ENCODE measurements at places on chromosomes 7 and 10.
A peak's percentile ranks its signal among the peaks of the same experiment; 100 is the strongest.

- no peaks in the 10 kb centered on the region for H3K36me3 ChIP-seq
- H3K27me3 ChIP-seq: no peaks in the 10 kb centered on the region
- no peak overlapping the region for H3K27ac ChIP-seq
- no peak overlapping the region for H3K4me3 ChIP-seq
- no peak for DNase-seq
- H3K4me1 ChIP-seq: no peaks in the 10 kb centered on the region
Observed at GRCh38 chr7:2000153-2000687, 232.5 kb downstream of the MAD1L1 start.

DNA sequence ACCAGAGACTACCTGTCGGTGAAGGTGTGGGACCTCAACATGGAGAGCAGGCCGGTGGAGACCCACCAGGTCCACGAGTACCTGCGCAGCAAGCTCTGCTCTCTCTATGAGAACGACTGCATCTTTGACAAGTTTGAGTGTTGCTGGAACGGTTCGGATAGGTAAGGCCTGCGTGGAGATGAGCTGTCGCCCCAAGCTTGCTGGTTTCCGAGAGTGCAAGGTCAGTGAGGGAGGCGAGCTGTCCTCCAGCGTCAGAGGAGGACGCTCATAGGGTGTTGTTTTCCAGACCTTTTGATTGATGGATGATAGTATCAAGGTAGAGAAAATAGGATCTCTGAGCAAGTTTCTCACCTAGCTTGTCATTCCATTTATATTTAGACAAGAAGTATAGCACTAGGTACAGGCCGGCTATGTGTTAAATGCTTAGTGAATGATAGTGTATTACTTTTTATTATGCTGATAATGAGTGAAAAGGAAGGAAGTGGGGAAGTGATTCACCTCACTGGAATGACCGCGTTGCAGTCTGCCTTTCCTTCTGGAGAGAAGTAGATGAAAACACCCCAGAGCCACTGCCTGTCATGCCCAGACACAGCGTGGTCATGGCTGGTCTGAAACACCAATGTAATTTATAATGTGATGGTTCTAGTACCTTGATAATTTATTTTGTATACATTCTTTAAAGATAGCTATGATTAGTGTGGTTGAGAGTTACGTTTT, 33.9 kb downstream of the BNIP3 start:
- peaks cover 17% of the 10 kb centered on the region for H3K36me3 ChIP-seq
- H3K4me1 ChIP-seq: no peaks in the 10 kb centered on the region
- no peaks in the 10 kb centered on the region for H3K27me3 ChIP-seq
- no peak overlapping the region for H3K27ac ChIP-seq
- no peak for DNase-seq

DNA sequence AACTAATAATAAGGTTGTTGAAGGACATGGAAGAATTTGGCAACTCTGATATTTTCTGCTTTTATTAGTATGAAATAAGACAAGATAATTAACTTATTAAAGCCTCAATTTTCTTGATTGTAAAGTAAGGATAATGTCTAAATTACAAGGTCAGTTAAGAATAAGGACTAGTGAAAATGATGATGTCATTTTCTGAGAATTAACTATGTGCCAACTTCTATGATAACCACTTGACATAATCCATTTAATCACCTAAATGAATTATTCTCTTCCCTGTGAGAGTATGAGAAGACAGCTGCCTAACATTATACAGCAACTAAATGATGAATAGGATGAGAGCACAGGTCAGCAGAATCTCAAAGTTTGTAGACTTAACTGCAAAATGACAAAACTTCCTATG, 1153.4 kb upstream of the POT1 start:
- no peaks in the 10 kb centered on the region for H3K4me1 ChIP-seq
- no peak overlapping the region for H3K4me3 ChIP-seq
- no peak for DNase-seq
- no peak overlapping the region for H3K27ac ChIP-seq
- no peaks in the 10 kb centered on the region for H3K36me3 ChIP-seq

- no peak overlapping the region for H3K27ac ChIP-seq
- DNase-seq: no peak
- no peak overlapping the region for H3K4me3 ChIP-seq
- H3K27me3 ChIP-seq: no peaks in the 10 kb centered on the region
Observed at GRCh38 chr10:73992899-73993788, 4.8 kb upstream of the VCL start.

DNA sequence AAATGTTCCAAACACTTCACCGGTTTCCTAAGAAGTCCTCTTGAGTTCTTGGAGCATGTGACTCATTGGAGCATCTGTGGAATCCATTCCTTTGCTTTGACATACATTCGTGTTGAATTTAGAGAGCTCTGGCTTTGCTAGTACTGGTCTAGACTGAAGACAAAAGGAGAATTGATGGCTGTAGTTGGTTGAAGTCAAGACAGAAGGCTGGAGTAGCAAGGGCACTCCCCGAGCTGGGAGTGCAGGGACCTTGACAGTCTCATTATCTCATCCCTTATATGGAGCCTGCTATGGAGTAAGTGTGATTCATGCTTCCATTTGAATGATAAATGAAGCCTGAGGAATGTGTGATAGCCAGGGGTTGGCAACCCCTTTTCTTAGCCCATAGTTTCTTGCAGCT, 1249.1 kb downstream of the TYW1 start:
- H3K27me3 ChIP-seq: no peaks in the 10 kb centered on the region
- peak overlapping the region; percentile 42 for H3K27ac ChIP-seq
- H3K4me3 ChIP-seq: no peak overlapping the region
- DNase-seq: peak; percentile 87
- H3K4me1 ChIP-seq: peaks cover 2% of the 10 kb centered on the region

DNA sequence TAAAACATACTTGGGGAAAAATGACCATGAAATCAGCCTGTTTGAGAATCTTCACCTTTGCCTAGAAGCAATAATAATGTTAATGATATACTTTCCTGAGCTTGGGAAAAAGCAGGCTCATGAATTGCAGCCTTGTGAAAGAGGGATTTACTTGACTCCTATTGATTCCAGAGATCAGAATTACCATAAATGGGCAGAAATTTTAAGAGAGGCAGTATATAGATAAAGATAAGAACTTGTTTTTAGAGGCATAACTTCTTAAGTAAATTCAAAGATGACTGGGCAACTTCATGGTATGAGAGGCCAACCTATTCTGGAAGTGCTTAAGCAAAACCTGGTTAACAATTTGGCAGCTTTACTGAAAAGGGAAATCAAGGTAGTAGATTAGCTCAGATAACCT, 225.4 kb downstream of the HPSE2 start:
- no peak for DNase-seq
- H3K36me3 ChIP-seq: no peaks in the 10 kb centered on the region
- no peaks in the 10 kb centered on the region for H3K27me3 ChIP-seq
- no peak overlapping the region for H3K27ac ChIP-seq
- H3K4me3 ChIP-seq: no peak overlapping the region

- no peak for DNase-seq
- no peaks in the 10 kb centered on the region for H3K27me3 ChIP-seq
- H3K4me1 ChIP-seq: no peaks in the 10 kb centered on the region
- no peak overlapping the region for H3K27ac ChIP-seq
Observed at GRCh38 chr7:77830649-77831355, 32.2 kb downstream of the PHTF2 start.

DNA sequence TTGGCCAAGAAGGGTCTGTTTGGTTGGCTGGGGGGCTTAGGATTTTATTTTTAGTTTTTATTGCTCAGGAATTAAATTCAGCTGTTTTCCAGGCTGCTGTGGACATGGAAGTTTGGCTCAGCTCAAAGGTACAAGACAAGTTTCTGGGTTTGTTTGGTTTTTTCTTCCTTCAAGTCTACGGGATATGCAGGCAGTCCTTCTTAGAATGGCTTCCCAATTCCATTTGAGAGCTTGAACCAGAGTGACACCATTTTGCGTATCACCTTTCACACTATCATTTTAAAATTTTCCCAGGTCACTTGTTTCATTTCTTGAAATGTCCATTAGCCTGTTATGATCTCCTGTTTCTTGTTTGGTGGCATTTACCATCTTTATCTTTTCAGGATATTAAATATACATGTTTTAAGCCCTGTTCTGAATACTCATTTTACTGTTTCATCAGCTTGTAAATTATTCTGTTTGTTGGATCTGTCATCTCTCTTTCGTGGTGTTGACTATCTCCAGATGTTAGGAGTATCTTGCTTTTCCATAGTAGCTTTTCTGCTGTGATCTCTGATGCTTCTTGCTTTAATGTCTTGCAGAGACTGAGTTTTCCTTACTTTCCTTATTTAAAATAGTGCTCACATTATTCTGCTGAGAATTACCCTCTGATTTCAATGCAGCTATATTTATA, 9.4 kb upstream of the TMEM168 start:
- H3K4me1 ChIP-seq: no peaks in the 10 kb centered on the region
- H3K27ac ChIP-seq: no peak overlapping the region
- H3K36me3 ChIP-seq: no peaks in the 10 kb centered on the region

- H3K4me3 ChIP-seq: no peak overlapping the region
- H3K27ac ChIP-seq: no peak overlapping the region
- no peaks in the 10 kb centered on the region for H3K4me1 ChIP-seq
Observed at GRCh38 chr10:119496273-119496672, 46.2 kb downstream of the RGS10 start.

DNA sequence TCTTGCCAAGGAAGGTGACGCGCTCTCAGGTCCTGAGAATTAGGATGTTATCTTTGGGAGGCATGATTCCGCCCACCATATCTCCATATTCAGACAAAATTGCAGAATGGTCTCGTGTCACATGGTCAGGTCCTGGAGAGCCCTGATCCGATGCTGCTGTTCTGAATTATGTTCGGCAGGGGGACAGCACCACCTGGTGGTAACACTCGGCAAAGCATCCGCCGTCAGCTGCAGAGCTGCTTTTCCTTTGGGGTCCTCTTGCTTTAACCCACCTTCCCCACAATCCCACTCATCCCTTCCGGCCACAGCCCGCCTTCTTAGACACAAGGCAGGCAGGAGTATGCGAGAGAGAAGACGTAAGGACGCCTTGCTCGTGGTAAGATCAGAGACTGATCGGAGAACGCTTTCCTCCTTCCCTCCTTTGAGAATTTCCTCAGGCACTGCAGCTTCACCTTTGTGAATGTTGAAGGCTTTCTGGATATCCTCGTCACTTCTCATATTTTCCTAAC, 327.8 kb upstream of the C7orf33 start:
- H3K27ac ChIP-seq: no peak overlapping the region
- H3K36me3 ChIP-seq: no peaks in the 10 kb centered on the region
- no peaks in the 10 kb centered on the region for H3K27me3 ChIP-seq

DNA sequence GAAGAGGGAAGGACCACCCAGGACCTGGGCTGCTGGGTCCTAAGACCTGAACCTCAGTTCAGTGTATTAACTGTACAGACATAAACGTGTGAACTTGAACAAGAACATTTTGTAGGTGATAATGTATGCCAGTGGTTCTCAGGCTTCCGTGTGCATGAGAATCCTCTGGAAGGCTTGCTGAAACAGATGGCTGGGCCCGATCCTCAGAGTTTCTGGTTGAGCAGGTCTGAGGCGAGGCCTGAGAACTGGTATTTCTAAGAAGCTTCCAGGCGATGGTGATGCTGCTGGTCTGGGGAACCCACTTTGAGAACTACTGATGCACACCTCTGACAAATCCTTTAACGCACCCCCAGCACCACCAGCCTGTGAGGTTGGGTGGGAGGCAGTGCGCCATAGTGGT, 70.4 kb downstream of the CDH23 start:
- no peaks in the 10 kb centered on the region for H3K27me3 ChIP-seq
- no peaks in the 10 kb centered on the region for H3K4me1 ChIP-seq
- no peak for DNase-seq
- no peak overlapping the region for H3K4me3 ChIP-seq

DNA sequence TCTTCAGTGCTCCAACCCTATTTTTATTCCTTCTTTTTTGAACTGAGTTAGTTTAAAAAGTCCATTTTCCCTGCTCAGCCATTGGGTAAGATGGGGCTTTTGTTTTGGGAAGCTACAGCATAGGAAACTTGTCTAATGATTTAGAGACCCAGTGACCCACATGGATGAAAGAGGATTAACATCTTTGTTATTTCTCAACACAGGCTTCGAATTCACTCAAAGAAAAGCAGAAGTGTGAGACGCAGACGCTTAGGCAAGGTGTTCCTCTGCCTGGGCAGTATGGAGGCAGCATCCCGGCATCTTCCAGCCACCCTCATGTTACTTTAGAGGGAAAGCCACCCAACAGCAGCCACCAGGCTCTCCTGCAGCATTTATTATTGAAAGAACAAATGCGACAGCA, 152.0 kb downstream of the HDAC9 start:
- H3K4me3 ChIP-seq: no peak overlapping the region
- H3K4me1 ChIP-seq: no peaks in the 10 kb centered on the region
- DNase-seq: no peak
- H3K27me3 ChIP-seq: no peaks in the 10 kb centered on the region
- H3K36me3 ChIP-seq: no peaks in the 10 kb centered on the region

GRCh38 chr10:106740-107139, 28.5 kb upstream of the ZMYND11 start:
- no peak overlapping the region for H3K4me3 ChIP-seq
- H3K36me3 ChIP-seq: no peaks in the 10 kb centered on the region
- DNase-seq: no peak

GRCh38 chr10:111656066-111656465, 527.5 kb downstream of the GPAM start:
- H3K27me3 ChIP-seq: no peaks in the 10 kb centered on the region
- no peaks in the 10 kb centered on the region for H3K36me3 ChIP-seq
- H3K4me1 ChIP-seq: no peaks in the 10 kb centered on the region
- no peak for DNase-seq

DNA sequence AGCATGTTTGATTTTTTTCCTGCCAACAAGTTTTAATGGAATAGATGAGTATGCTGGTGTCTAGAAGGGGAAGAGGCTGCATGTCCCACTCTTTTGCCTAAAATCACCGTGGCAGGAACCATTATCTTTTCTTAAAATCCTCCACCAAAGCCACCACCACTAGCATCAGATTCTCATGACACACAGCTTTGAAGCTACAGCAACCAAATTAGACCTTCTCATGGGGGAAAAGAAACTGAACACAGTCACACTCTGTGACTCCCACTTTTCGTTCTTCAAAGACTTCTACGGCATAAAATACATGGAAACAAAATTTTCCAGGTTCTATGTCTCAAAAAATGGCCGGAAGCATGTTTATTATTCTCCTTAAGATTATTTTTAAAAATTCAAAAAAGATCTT, 81.8 kb downstream of the SGMS1 start:
- peaks cover 2% of the 10 kb centered on the region for H3K4me1 ChIP-seq
- no peak overlapping the region for H3K4me3 ChIP-seq
- H3K36me3 ChIP-seq: no peaks in the 10 kb centered on the region
- no peak for DNase-seq
- no peaks in the 10 kb centered on the region for H3K27me3 ChIP-seq
